NCI-H510A (cell line): ENCODE measurements at places on chromosomes 16 and 17.

GRCh38 chr17:72361892-72362291, 241.1 kb downstream of the SOX9 start:
- no peak for DNase-seq

- DNase-seq = no peak
These were observed 335.2 kb downstream of the SEC14L1 start for GRCh38 chr17:77476006-77476405.

DNA sequence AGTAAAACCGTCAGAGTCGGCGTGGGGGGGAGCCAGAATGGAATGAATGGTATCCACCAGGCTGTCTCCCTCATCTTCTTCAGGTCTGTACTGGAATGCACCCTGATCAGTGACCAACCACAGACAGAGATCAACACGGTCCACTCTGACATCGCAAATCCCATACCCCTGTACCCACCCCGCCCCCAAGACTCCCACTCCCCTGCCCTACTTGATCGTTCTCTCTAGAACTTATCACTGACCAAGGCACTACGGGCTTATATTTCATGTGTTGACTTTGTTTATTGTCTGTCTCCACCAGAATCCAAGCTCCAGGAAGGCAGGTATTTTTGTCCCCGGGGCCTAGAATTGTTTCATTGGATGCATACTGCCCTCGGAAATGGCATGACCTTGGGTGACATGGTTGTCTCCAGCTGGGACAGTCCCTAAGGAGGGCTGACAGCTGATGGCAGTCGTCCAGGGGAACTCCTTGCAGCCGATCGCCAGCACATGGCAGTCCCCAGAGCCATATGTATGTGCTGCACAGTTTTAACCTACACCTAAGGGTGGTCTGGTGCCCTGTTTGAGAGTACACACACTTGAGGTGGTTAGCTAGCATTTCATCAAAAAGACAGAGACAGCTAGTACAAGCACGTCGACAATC, 526 bp upstream of the MFSD6L start:
- DNase-seq = no peak

GRCh38 chr17:49603720-49604119, 28.0 kb downstream of the NXPH3 start:
- no peak for DNase-seq

DNA sequence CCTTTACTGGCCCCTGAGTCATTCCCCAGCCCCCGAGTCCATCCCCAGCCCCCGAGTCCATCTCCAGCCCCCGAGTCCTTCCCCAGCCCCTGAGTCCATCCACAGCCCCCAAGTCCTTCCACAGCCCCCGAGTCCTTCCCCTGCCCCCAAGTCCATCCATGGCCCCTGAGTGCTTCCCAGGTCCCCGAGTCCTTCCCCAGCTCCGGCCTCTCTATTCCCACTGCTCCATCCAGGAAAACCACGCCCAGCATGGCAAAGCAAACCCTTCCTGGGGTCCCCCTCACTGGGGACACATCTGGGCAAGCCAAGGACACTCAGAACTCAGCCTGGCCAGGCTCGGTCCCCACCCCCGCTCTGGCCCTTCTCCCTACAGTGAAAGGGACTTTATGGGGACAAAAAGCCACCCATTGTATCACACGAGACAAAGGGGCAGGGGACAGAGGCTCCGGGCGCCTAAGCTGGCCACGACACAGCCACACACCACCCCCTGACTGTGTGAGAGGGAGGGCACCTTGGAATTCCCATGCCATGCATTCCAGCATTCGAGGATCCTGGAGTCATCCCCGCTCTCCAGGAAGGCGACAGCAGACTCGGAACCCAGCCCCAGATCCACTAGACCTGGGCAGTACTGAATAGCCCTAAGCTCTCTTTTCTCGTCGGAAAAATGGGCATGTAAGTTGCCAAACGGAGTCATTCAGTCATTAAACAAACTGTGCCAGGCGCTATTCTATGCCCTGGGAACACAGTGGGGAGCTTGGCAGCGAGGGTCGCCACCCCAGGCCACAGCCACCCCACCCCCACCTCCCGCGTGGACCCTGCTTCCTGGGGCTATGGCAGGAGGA, 14.0 kb downstream of the PLLP start:
- DNase-seq = no peak

GRCh38 chr16:20910781-20911321, 10.3 kb downstream of the LYRM1 start:
- no peak for DNase-seq

DNA sequence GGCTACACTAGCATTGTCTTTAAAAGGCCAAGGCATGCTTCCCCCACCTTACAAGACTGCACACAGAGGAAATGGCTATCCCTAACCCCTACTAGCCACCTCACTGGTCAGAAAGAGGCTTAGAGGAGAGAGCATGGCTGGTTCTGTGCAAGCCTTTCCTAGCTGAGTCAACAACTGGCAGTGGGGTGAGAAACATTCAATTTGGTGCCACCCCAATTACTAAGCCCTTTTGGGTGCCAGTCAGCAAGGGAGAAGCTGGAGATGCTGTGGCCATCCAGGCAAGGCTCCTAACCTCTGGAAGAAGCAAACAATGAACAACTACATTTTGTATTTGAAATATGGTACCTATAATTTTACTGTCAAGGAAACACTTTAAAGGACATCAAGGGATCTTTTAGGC, 4.7 kb upstream of the KAT7 start:
- no peak for DNase-seq

DNA sequence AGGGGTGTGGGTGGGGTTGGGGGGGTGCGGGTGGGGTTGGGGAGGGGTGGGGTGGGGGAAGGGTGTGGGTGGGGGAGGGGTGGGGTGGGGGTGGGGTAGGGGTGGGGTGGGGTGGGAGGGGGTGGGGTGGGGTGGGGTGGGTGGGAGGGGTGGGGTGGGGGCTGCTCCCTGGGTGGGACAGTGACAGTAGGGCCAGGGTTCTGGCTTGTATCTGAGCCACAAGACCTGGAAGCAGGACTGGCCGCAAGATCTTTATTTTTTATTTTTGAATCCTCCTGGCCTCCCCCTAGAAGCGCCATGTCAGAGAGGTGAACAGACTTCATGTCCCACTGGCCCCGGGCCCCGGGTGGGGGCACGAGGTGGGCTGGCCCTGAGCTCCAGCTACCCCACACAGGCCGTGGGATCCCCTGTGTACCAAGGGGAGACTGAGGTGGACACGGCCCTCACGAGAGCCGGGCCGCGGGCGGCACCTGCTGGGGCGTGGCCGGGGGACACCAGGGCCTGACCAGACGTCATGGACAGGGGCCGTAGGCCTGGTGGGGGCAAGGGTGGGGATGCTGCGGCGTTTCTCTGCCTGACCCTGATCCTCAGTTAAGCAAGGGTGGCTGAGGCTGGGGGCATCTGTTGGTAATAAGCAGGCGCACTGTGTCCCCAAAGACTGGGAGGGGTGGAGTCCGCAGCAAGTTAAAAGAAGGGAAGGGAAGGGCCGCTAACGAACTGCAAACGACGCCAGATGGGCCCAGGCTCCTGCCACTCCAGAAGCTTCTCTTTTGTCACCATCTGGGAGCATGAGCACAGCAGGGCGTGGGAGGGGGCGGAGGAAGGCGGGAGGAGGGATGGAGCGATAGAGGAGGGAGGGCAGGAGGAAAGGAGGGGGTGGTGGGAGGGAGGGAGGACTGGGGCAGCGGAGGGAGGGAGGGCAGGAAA, 22.3 kb upstream of the PABPN1L start:
- DNase-seq = no peak

- DNase-seq = no peak
These were observed 87.5 kb downstream of the WSCD1 start for GRCh38 chr17:6157716-6158115.

GRCh38 chr16:67349172-67349571, 22.6 kb downstream of the LRRC36 start:
- no peak for DNase-seq

- DNase-seq = peak; percentile 82
These were observed at the start of gene LAT for GRCh38 chr16:28984619-28985135. Gene LAT (plus strand): TSS chr16:28985052. CDS start chr16:28985418, 366 bp downstream.

- DNase-seq = peak; percentile 39
These were observed 111.4 kb downstream of the UTP18 start for GRCh38 chr17:51371732-51372151.

GRCh38 chr17:8222380-8222629, 11.9 kb upstream of the AURKB start:
- DNase-seq = no peak

GRCh38 chr17:40355123-40355803, 9.3 kb downstream of the GJD3 start:
- DNase-seq = no peak
